Stimulated activated CD8-positive, alpha-beta memory T cell treated with anti-CD3 and anti-CD28 coated beads, Interleukin-2, amount 100 ng/mL, for 1 hour (primary cell): ENCODE measurements at places on chromosomes 1 and 21.

GRCh38 chr1:181438013-181438412 is 45.3 kb upstream of the CACNA1E start:
- DNase-seq, result no peak

DNA sequence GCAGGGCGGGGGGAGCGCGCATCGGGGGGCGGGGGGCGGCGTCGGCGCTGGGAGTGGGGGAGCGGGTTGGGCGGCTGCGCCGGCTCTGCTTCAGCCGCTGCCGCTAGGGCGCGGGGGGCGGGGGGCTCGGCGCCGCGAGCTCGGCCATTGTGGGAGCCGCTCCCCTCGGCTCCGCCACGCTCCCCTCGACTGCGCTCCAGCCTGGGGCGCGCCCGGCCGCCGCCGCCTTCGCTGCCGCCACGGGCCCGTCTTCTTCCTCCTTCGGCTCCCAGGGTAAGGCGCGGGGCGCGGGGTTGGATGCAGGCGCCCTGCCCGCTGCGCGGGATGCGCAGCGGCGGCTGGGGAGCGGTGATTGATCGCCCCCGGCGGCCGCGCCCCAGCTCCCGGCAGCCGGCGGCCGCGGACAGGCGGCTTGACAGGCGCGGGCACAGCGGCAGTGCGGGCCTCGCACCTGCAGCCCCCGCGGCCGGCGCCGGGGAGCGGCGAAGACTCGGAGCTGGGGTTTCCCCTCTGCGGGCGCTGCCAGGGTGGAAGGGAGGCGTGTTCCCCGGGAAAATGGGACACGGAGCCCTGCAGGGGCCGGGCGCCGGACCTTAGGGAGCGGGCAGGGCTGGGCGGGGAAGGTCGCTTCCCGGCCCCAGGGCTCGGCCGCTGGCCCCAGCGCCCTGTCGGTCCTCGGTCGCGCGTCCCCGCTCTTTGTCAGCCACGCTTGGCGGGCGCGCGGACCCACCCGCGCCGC is 55.3 kb downstream of the NDUFS5 start:
- DNase-seq, result no peak

- no peak for DNase-seq
Observed at GRCh38 chr1:27523337-27524020, 33.5 kb upstream of the WASF2 start.

GRCh38 chr1:114585231-114585630 is 3.8 kb upstream of the BCAS2 start:
- DNase-seq, result no peak

DNA sequence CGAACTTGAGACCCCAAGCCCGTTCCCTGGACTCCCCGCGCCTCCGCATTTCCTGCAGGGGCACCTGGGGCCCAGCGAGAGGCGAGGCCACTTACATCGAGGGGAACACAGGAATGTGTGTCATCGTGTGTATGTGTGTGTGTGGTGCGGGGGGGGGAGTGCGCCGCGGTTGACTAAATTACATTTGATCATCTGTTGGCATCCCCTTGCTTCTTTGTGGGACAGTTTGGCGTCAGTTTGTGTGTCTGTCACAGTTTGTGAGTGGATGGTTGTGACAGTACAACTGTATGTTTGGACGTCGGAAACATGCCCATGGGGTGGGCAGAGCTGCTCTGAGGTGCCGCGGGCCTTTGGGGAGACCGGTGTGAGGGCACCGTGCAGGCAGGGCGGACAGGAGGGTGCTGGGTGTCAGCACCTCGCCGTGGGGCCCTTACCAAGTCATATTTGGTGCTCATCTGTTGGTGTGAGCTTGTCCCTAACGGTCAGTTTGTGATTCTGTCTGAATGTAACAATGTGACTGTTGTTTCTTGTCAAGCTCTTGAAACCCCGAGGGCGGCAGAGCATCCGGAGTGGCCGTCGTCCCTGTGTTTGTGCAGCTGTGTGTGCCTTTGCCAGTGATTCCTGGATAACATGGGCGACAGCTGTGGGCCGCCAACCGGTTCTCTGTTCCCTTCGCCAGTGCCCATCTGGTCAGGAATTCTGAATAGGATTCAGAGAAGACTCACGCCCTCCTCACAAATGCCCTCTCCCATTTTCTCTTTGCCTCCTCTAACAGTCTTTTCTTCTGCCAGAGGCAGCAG is 899 bp downstream of the OPRD1 start:
- DNase-seq, result no peak

GRCh38 chr1:152162792-152163463 is 3.9 kb upstream of the RPTN start:
- no peak for DNase-seq

- DNase-seq, result no peak
Observed at GRCh38 chr1:178594133-178594532, 81.2 kb downstream of the TEX35 start.

- DNase-seq, result no peak
Observed at GRCh38 chr1:182625719-182626504, 21.7 kb upstream of the RGS16 start.

- DNase-seq, result no peak
Observed at GRCh38 chr21:35989138-35989735, 71.1 kb downstream of the SETD4 start.

DNA sequence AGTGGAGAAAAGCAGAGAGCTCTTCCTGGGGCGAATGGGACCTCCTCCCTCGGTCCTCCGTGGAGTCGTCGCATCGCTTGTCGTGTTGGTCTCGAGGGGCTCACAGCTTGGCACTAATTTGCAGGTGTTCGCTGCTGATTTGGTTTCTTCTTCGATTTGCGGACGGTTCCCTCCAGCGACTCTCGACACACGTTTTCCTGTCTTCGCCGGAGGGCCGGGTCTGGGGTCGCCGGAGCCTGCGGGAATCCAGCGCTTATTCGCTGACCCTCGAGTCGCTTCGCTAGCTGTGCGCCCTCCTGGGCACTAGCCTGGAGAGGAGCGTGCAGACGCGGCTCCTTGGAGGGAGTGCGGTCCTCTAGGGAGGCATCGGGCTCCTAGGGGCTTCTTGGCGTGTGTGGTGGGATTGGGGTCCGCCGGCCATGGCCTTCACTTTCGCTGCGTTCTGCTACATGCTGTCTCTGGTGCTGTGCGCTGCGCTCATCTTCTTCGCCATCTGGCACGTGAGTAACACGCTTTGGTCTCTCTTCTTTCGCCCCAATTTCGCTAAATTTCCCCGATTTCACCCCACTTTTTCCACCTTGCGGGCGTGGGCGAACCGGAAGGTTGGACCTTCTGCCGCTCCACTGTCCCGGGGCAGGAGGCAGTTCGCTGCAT is 766 bp downstream of the CNIH3 start:
- DNase-seq, result no peak
